Stimulated activated CD4-positive, alpha-beta T cell treated with anti-CD3 and anti-CD28 coated beads, Interleukin-15, amount 100 ng/mL, for 1 hour (primary cell): ENCODE measurements at places on chromosomes 12 and 14.

- no peak for DNase-seq
Observed at GRCh38 chr14:23285530-23286019, 357 bp downstream of the HOMEZ start.

- DNase-seq, result no peak
Observed at GRCh38 chr14:32426586-32427388, 97.7 kb downstream of the AKAP6 start.

GRCh38 chr12:122847921-122848421 lies 12.7 kb downstream of the HIP1R start:
- no peak for DNase-seq

GRCh38 chr14:99971941-99972747 lies 93.1 kb upstream of the EVL start:
- DNase-seq, result no peak

DNA sequence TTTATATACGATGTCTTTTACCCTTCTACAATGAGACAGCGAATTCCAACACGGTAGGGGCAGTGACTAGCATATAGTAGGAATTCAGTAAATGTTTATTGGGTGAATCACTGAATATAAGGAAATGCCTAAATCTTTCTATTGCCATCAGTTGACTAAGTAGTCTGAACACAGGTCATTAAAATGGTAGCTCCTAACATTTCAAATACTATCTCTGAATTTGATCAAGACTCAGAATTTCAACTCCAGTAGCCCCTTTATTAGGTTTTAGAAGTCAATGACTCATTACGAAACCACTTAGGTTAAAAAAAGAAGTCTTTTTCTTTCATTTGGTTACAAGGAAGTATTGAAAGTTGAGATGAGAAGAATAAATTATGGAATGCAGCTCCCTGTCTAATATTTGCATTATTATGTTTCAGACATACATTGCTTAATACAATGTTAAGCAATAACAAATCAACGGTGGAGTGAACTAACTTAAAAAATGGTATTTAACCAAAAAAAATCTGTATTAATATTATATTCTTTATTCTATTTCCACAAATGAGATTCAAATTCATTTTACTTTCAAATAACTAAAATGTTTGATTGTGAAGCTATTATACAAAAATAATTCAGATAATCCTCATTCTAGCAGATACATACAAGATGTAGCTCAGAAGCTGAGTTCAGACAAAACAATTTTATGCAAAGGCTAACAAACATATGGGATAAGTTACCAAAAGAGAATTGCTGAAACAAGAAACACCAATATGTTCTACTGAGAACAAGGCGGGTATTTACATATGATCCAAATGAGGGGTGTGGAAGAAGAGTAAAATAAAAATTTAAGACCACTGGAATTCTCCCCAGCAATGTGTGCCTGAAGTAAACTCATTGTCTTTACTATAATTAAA lies 302.7 kb downstream of the CEP128 start:
- no peak for DNase-seq

- DNase-seq, result no peak
Observed at GRCh38 chr12:25852792-25853191, 105.7 kb upstream of the RASSF8 start.

GRCh38 chr12:92142251-92142926 lies 3.3 kb downstream of the BTG1 start:
- no peak for DNase-seq

GRCh38 chr14:65962952-65963351 lies 523.2 kb upstream of the CCDC196 start:
- no peak for DNase-seq

GRCh38 chr14:100850841-100851585 lies 25.1 kb downstream of the MEG3 start:
- peak; percentile 50 for DNase-seq

DNA sequence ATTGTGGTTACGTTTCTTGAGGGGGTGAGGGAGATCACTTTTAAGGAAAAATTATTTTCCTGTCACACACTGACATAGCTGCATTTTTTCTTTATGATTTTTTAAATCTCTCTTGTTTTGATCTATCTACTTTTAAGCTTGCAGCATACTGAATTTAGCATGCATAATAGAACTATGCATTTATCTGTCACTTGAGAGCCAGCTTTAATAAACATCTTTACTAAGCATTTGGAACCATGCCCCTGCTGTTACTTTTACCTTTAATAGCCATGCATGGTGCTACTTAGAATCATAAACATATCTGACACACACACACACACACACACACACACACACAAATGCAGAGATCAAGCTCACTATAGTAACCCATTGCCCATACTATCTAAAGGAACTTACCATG lies 486.2 kb downstream of the NELL2 start:
- DNase-seq, result no peak

DNA sequence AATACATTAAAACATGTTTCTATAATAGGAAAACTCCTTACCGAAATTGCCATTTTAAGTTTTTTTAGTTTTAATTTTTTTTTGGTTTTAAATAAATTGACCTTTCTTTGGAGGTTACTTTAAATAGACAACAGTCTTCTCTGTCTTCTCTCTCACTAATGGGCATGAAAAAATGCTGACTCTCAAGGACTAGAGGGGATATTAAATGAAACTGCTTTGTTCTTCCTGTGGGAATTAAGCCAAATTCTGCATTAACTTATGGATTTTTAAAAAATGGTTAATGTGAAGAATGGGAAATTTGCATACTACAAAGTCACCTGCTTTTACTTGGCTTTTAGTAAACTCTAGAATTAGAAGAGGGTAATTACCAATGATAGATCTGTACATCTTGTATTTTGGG lies 378.9 kb downstream of the TMTC2 start:
- no peak for DNase-seq

GRCh38 chr12:111655356-111655755 lies 30.4 kb downstream of the BRAP start:
- no peak for DNase-seq

- DNase-seq, result no peak
Observed at GRCh38 chr12:112325622-112326207, 56.5 kb downstream of the HECTD4 start.

GRCh38 chr14:64968167-64968566 lies 4.0 kb downstream of the RAB15 start:
- no peak for DNase-seq

DNA sequence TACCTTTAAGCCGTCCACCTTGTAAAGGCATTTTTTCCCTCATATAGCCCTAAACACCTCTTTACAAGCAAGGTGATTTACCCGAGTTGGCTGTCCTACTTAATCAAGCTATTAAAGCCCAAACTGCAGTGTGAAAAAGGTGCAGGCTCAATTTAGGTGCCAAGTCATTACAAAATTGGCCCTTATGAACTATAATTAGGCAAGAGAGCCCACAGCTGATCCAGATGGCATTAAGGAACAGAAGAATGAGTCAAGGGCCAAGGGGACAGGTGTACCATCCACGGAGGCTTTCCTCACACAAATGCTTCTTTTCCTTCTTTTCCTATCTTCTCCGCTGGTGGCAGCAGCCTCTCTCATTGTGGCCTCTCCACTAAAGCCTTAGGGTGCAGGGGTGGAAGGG lies 90.5 kb downstream of the TTC8 start:
- DNase-seq, result no peak

- no peak for DNase-seq
Observed at GRCh38 chr12:25583545-25583944, 30.5 kb upstream of the LMNTD1 start.

GRCh38 chr14:77306416-77306815 lies 14.3 kb downstream of the POMT2 start:
- DNase-seq, result no peak

DNA sequence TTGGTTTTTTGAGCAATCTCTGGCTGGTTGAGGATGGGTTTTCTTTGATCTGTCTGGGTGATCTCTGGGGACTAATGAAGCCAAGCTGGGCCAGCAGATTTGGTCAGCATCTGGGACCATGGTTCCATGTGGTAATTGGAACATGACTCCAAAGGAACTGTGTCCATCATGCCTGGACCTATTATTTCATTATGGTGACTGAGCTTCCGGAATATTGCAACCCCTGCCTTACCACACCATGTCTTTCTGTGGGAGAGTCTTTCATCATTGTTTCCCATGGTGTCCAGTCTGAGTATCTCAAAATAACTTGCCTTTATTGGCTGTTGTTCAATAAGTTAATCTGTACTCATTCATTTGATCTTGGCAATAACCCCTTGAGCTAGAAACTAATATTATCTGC lies 624.9 kb upstream of the TBX3 start:
- no peak for DNase-seq

DNA sequence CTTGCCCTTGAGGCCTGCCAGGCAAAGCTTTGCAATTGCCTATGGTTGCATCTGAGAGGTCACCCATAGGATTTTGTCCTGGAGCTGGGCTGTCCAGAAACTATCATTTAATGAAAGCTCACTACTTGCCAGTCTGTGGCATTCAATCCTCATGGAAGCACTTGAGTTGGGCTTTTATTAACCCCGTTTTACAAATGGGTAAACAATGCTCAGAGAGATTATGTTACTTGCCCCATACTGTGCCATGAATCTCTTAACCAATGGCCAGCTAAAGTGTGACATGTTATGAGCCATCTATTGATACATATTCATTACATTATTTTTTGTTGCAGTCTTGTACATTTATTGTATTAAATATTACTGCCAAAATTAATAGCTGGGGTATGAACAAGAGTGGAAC lies 35.9 kb downstream of the PDZRN4 start:
- no peak for DNase-seq

DNA sequence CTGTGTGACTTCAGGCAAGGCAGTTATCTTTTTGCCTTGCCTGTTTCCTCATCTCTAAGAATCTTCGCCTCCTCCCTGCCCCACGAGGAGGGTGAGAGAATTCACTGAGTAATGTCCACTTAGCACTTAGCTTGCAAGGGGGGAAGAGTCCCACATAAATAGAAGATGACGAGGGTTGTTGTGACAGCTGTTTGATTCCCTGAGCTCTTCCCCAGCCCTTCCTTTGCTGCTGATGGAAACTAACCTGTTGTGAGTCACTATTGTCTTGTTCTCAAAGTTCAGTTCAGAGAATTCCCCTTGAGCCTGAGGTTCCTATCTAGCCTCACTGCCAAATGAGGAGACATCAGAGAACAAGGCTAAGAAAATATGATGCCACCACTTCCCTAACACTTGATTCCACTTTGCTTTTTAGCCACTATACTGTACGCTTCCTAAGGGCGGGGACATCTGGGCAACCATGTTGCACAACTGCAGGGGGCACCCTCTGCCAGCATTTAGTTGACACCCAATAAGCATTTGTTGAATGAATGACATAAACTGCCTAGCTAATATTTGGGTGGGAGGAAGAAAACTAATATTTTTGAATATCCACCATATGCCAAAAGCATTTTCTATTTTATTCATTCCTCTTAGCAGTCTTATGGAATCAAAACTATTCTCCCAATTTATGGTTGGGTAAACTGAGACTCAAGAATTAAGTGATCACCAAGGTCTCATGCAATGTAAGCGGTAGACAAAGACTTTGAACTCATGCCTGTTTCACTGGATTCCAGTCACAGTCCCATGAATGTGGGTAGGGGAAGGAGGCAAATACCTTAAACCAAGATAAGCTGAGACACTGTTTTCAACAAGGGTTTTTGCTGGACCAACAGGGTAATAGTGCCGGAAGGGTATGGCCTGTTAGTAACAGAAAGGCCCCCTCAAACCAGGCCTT lies 77.6 kb downstream of the ZFP36L1 start:
- no peak for DNase-seq

- DNase-seq, result no peak
Observed at GRCh38 chr14:28157887-28158791, 608.4 kb upstream of the FOXG1 start.

GRCh38 chr14:89986462-89987160 lies 30.9 kb downstream of the TDP1 start:
- no peak for DNase-seq
